H7 (cell line): ENCODE measurements at places on chromosomes 2 and 18.

- DNase-seq: no peak
Measured at GRCh38 chr2:122218596-122218995, 463.1 kb downstream of the TSN start.

DNA sequence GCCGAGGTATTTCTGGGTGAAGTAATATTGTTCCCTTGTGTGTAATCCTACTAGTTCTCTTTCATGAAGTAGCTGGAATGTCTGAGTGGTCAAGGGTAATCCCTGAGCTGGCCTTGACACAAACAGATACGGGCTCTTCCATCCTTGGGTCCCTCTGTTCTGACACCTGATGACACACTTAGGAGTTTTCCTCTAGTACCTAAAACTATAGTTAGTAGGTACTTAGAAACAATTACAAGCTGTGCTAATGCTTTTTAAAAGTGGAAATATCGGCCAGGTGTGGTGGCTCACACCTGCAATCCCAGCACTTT lies 59.2 kb upstream of the IL1R1 start:
- DNase-seq: no peak

DNA sequence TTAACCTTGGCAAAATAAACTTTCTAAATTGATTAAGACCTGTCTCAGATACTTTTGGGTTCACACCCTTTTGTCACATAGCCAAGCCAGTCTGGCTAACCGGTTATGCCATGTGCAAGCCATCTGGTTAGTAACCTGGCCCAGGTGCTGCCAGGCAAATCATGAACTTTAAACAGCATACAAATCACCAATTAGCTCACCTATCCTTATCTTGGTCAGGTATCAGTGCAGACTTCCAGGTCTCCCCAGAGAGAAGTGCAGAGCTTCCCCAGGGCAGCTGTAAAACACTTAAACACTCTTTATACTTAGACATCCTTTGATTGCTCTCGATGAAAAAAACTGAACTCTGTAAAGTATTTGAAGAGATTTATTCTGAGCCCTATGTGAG lies 14.9 kb upstream of the MC5R start:
- no peak for DNase-seq

DNA sequence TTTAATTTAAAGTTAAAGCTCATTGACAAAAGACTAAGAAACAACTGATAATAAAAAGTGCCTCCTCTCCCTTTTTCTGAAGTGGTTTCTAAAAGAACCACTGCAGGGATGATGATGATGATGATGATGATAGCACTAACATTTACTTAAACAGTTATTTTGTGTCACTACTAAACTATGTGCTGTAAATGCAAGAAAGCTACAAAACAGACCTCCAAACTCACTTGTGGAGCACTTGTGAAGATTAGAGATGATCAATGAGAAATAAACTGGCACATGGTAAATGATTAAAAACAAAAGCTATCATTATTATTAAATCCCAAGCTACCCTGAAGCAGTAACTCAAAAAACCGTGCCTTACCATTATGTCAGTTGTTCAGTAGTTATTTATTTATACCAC lies 88.7 kb downstream of the SLC8A1 start:
- DNase-seq: no peak

- no peak for DNase-seq
Measured at GRCh38 chr2:159409116-159409800, 122.8 kb upstream of the WDSUB1 start.

DNA sequence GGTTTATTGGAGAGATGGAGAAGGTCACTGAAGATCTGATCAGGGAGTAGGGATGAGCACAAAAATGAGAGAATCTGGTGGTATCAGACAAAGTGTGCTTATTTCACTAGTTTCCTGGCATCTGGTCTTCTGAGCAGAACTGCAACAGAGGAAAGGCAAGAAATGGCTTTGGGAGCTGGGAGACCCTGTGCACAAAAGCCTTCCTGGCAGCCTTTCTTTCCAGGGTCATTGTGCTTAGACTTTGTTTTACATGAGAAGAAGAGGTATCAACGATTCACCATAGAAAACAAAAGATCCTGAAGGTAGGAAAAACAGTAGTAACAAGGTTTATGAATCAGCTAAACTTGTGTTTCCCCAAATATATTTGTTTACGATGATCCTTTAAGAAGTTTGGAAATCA lies 162.9 kb downstream of the CNTNAP5 start:
- DNase-seq: peak; percentile 19

GRCh38 chr2:156338578-156338977 lies 6.1 kb upstream of the NR4A2 start:
- DNase-seq: no peak

GRCh38 chr18:13281406-13281805 lies 62.8 kb downstream of the LDLRAD4 start:
- no peak for DNase-seq

GRCh38 chr2:221715523-221716247 lies 143.6 kb upstream of the EPHA4 start:
- DNase-seq: no peak

DNA sequence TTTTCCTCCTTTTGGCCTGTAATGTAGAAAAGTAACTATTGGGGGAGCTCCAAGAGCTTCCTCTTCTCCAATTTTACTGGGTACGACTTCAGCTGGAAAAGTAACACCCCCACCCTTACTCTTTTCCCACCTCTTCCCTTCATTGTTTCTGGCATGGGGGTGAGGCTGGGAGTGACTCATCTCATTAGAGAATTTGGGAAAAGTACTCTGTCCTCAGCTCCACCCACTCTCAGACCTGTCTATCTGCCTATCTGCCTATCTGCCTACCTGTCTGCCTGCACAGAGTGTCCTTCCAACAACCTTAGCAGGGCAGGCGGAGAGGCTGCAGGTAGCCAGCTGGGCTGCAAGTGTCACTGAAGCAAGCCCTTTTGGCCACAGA lies 93.6 kb downstream of the EPHA4 start:
- DNase-seq: peak; percentile 36

GRCh38 chr2:173547499-173547898 lies 192.8 kb downstream of the CDCA7 start:
- no peak for DNase-seq

GRCh38 chr2:187617120-187617519 lies 62.9 kb upstream of the TFPI start:
- DNase-seq: no peak

GRCh38 chr2:152861349-152861942 lies 143.0 kb downstream of the ARL6IP6 start:
- peak; percentile 31 for DNase-seq

GRCh38 chr2:134671513-134671912 lies 47.3 kb downstream of the TMEM163 start:
- DNase-seq: peak; percentile 58

DNA sequence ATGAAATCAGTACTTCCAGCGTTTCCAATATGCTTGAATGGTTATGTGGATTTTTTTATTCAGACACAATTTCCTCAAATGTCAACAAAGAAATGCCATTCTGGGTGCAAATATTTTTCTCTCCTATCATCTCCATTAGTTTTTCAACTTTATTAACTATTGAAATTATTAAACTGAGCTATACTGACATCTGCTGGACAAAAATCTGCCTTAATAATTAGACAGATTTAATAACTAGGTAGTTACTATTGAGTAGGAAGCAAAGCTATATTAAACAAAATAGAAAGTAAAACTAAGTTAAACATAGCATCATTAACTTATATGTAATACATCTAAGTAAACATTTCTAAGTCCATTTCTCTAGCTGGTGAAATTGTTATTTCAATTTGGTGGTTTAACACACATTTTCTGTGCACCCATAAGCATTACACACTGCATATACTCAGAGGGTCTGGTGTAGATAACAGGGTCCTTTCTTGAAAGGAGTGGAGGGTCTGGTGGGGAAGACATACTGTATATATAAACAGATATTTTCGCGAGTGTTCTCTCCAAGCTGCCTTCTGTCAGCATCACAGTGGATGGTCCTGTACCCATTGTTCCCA lies 77.0 kb downstream of the LANCL1 start:
- DNase-seq: no peak

GRCh38 chr2:177093371-177093770 lies 119.2 kb upstream of the HNRNPA3 start:
- no peak for DNase-seq

GRCh38 chr2:204150721-204151120 lies 214.2 kb downstream of the ICOS start:
- DNase-seq: peak; percentile 32

DNA sequence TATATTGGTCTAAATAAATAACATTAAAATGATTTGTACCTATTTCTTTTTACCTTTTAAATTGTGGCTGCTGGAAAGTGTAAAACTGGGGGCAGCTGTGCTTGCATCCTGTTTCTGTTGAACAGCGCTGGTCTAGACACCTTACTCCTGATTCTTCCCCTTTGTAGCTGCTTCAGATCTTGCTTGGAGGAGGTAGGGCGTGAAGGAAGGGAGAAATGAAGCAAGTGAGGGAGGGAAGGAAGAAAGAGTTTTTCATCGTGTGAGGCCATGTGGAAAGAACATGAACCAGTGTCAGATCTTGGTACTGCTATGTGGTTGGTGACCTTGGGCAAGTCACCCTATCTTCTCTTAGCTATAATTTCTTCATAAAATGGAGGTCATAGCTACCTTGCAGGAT lies 89.0 kb upstream of the SEC11C start:
- DNase-seq: no peak

- DNase-seq: no peak
Measured at GRCh38 chr2:24214880-24215279, 40.0 kb downstream of the FAM228A start.

DNA sequence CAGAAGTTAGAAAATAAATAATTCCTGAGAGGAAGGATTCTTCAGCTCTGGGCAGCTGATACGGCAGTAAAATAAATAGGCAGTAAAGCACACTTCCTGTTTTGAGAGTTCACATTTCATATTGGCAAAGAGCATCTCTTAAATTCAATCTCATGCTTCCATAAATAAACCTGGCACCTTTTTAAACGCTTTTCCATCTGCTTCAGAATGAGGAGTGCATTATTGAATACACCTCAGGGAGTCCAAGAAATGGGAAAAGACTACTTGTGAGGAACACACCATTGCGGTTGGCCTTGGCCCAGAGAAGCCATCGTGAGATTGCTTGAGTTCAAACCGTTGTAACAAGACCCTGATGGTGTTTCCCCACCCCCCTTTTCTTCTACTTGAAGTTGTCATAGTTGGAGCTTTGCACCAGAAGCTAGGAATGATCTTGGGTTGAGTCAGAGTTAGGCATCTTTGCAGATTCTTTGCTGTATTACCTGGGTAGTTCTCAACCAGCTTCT lies 123.9 kb downstream of the RDH14 start:
- DNase-seq: no peak

- no peak for DNase-seq
Measured at GRCh38 chr18:11818486-11819203, 32.6 kb upstream of the CHMP1B start.

DNA sequence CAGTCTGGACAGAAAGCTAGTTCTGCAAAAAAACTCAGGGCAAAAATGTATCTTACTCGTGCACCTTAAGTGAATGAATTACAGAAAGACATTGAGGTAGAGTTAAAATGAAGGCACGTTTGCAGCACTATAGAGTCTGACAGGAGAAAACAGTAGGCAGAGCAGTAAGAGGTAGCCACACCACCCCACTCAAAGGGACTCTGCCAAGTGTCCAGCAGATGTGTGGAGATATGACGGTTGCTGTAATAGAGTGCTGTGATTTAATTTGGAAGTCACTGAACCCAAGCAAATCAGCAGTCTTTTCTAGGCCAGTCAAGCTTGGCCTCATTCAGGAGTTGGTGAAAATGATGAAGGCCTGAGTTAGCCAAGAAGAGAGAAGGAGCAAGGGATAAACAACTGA lies 464.4 kb downstream of the PTPRM start:
- DNase-seq: no peak

- no peak for DNase-seq
Measured at GRCh38 chr2:174656676-174657176, 59.1 kb upstream of the WIPF1 start.

- DNase-seq: no peak
Measured at GRCh38 chr18:24819141-24819890, 358.9 kb downstream of the HRH4 start.

DNA sequence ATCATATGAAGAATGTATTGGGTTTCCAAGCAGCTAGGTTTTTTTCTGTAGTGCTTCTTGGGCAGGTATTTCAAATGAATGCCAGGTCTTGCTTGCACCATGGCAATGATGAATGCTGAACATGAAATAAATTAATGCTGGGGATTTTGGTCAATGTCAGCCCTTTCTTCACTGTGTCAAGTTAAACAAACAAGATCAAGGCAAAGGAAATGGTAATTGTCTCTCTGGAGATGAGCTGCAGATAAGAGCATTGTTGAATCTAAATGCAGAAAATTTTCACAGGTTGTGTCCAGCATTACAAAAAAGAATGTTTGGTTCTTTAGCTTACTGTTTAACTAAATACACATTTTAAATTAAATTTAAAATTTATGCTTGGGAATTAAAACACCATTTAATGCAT lies 144.3 kb downstream of the GPD2 start:
- no peak for DNase-seq

- DNase-seq: peak; percentile 26
Measured at GRCh38 chr18:2881088-2881839, 34.5 kb downstream of the EMILIN2 start.

- no peak for DNase-seq
Measured at GRCh38 chr2:106054880-106055655, 139.0 kb downstream of the UXS1 start.

- peak; percentile 86 for DNase-seq
Measured at GRCh38 chr18:48949606-48950535, 894 bp downstream of the SMAD7 start.

- peak; percentile 77 for DNase-seq
Measured at GRCh38 chr18:37538526-37539205, 26.9 kb downstream of the CELF4 start.

GRCh38 chr18:9575558-9575957 lies 38.8 kb downstream of the PPP4R1 start:
- peak; percentile 39 for DNase-seq

DNA sequence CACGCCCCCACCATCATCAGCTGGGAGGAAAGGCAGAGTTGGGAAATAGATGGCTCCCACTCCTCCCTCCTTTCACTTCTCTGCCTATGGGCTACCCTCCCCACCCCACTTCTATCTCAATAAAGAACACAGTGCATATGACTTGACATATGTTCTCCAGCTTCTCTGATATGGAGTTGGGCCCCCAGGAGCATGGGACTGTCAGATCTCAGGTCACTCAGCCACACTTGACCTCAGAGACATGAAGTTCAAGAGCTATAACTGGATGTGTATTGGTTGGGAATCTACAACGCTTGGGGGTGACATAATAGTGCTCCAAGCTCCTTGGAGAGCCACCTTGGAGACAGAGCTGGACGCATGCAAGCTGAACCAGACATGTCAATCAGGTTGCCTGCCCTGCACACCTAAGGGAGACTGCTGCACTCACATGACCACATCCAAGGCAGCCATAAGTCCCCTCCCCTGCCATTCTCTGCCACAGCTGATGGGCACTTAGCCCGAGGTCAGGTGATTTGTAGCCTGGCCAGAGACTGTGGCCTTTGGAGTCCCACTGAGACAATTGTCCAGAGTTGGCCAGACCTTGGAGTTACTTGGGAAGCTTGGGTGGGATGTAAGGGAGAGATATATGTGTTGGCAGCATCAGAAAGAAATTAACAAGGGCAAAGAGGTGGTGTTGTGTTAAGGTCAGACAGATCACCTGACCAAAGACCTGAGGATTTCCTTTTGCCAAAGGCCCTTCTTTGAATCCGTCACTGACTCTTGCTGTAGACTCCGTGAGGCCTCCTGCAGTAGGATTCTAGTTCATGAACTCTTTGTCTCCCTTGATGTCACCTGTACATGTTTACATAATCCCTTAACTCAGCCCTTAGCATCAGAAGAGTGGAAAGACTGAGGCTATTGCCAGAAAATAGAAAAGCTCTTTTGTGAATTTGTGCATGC lies 3.7 kb downstream of the INHA start:
- DNase-seq: no peak

- DNase-seq: no peak
Measured at GRCh38 chr2:221262651-221263050, 309.5 kb downstream of the EPHA4 start.
